Suppressor macrophage (primary cell): ENCODE measurements at places on chromosomes 2 and 18.

DNA sequence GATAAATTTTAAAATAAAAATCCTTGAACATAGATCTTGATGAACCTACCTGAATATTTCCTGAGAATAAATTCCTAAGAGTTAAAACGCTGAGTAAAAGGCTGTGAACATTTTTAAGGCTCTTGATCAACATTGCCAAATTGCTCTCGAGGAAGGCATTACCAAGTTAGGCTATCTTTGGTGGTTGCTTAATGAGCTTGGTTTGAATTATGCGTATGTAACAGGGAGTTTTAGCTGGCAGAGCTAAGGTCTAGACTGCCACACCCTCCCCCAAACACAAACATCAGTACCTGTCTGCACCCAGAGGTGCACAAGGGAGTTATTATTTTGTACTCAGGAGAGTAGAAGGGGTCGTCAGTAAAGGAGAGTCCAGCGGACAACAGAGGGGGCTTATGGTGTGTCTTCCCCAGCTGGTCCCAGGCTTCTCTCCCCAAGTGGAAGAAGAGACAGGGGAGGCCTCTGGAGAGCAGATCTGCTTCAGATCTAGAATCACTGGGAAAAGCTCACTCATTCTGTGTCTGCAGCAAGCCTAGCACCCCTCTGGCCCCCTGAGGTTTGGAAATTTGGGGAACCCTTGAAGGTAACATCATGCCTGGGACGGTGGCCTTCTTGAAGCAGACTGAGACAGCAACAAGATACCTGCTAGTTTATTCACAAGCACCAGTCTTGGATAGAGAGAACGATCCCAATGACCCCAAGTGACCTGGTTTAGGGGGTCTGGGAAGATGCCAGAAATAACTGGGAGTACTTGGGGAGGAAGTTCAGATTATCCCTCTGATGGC, 197.2 kb upstream of the ID2 start:
- DNase-seq = no peak

GRCh38 chr2:27914805-27915175, 24.3 kb downstream of the BABAM2 start:
- DNase-seq = no peak

DNA sequence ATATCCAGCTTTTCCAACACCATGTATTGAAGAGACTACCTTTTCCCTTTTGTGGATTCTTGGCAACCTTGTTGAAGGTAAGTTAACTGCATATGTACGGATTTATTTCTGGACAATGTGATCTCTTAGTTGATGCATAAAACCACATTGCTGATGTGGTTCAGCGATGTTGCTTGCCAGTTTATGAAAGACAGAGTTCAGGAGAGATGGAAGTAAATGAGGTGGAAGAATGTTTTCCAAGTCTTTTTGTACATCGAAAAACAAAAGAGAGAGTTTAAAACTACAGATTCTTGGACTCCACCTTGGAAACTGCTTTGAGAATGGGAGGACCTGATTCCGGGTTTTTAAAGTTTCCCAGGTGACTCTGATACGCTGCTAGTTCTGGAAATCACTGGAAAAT, 43.8 kb downstream of the MOB4 start:
- DNase-seq = no peak

DNA sequence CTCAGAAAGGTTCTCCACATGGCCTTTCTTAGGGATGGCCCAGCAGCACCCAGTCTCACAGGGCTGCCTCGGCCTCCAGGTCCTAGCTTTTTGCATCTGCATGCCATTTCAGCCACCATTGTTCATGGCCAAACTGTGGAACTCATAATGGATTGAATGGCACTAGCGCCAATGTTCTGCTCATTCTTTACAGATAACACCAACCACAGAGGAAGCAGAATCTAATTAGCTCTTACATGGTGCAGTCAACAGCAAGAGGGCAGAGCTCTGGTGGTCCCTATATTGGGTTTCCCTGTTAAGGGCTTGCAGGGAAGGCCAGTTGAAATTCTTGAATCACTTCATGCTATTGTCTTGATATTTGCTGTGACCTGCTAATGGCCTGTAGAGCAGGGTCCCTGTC, 45.6 kb downstream of the ARL4C start:
- DNase-seq = no peak

DNA sequence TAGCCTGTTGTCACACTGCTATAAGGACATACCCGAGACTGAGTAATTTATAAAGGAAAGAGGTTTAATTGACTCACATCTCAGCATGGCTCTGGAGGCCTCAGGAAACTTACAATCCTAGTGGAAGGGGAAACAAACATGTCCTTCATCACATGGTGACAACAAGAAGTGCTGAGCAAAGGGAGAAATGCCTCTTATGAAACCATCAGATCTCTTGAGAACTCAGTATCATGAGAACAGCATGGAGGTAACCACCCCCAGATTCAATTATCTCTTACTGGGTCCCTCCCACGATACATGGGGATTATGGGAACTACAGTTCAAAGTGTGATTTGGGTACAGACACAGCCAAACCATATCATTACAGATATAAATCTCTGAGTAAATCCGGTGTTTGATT, 148.7 kb downstream of the PRPF40A start:
- DNase-seq = peak; percentile 54

GRCh38 chr2:69546646-69547045, 96.9 kb downstream of the AAK1 start:
- DNase-seq = no peak

DNA sequence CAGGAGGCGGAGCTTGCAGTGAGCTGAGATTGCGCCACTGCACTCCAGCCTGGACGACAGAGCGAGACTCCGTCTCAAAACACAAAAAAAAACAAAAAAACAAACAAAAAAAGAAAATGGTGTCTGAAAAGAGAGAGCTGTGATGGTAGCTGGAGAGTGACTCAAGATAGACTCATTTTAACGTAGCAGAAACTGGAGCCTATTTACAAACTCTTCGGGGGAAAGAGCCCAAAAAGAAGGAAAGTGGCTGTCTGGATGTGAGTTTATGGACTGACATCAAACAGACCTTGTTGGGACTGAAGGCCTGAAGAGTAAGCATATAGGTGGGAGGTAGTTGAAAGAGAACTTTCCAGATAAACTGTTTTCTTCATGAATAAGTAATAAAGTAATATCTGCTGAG, 51.8 kb downstream of the LIMS1 start:
- DNase-seq = no peak

DNA sequence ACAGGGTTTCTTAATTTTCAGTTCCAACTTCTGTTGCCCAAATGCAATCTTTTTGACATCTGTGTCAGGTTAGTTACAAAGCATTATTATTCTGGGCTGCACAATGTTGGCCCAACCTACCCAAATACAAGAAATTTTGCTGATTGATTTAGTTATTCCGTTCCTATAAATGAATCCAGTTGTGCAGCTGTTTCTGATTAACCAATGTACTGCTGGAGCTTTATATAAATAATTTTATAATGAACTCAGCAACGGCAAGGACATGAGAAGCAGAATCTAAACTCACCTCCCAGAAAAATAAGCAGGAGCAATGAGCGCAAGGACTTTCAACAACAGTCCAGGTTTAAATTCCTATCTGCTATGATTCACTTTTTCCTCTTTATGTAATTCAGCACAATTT, 76.3 kb upstream of the WIPF1 start:
- DNase-seq = no peak

DNA sequence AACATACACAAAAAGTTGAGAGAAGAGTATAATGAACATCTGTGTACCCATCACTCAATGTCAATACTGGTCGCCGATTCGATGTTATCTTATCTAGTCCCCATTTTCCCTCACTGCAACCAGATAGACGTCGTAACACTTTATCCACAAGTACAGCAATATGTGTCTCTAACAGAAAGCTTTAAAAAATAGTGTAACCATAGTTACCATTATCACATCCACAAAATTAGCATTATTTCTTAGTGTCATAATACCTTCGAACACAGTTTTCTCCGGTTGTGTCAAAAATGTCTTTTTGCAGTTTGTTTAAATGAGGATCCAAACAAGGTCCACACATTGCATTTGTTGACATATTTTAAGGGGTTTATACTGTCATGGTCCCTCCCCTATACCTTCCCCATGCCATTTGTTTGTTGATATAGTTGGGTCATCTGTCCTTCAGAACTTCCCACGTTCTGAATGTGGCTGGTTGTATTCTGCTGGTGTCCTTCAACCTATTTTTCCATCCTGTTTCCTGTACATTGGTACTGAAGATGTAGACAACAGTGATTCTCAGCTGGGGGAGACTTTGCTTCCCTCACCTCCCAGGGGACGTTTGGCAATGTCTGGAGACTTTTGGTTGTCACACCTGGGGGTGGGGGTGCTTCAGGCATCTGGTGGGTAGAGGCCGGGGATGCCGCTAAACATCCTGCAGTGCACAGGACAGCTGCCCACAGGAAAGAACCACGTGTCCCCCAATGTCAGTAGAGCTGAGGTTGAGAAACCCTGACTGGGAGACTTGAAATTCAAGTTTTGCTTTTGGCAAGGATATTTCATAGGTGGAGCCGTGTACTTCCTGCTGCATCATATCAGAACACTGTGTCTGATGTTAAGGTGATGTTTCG, 72.7 kb upstream of the SPRED2 start:
- DNase-seq = no peak

- no peak for DNase-seq
Measured at GRCh38 chr2:10269291-10269690, 33.4 kb upstream of the HPCAL1 start.

GRCh38 chr2:64595397-64596176, 58.1 kb downstream of the SERTAD2 start:
- DNase-seq = peak; percentile 26

GRCh38 chr18:48923746-48924629, 26.8 kb downstream of the SMAD7 start:
- no peak for DNase-seq

DNA sequence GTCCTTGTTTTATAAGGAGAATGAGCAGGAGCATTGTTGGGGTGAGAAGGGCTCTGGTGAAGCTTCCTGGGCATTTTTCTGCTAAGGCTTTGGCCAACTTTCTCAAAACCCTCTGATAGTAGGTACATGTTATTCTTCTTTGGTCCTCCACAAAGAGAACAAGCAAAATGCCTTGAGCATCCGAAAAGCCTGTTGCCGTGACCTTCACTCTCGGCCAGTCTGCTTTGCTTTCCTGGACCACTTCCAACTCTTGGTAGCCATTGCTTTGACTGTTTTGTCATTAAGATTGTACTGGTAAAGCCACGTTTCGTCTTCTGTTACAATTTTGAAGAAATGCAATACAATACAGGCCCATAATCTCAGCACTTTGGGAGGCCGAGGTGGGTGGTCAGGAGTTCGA, 27.4 kb upstream of the ALLC start:
- DNase-seq = no peak

DNA sequence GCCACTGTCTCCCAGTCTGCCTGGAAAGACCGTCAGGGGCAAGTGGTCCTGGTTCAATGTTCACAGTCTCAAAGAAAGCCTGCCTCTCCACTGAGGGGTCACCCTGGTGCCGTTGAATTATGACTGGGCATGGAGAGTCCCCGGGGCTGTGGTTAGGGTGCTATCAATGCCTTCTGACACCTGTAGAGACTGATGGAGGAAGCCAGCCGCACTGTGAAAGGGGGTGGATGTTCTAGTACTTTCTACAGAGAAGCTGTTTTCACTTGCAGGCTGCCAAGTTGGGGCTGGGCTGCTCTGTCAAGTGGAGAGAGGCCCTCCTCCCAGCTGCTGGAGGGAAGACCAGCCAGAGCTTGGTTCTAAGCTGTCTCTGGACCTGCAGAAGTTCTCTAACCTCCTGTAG, 80.5 kb downstream of the BCL2L11 start:
- no peak for DNase-seq
